ENCODE measurements at places on chromosomes 7 and 10. TPM values are rescaled to one million over a fixed set of nuclear protein-coding genes. Genes with fewer than 3 reads are reported as not detected.

DNA sequence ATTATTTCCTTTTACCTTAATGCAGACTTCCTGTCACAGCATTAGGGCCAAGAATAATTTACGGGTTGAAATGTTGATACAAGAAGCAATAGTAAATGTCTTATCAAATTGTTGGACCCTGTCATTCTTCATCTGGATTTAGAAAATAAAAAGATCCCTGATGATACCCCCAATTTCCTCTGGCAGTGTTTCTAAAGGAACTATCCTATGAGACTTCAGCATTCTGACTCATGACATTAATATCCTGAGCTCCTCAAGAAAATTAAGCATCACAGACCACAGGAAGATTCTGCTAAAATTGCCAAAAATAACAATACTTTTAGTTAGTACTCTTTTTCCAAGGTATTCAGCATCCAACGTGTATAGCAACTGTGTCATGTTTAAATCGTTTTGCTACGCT, 490.5 kb upstream of the ANKRD30A start:
- H3K4me3 ChIP-seq, result no peak overlapping the region
- no peak for DNase-seq
- no peaks in the 10 kb centered on the region for H3K36me3 ChIP-seq
- no peak overlapping the region for H3K27ac ChIP-seq
- H3K4me1 ChIP-seq, result no peaks in the 10 kb centered on the region
- no peaks in the 10 kb centered on the region for H3K27me3 ChIP-seq

NYAP1 gene
- total RNA-seq, result 0.23 TPM

- DNase-seq, result peak; percentile 20
- H3K4me1 ChIP-seq, result peaks cover 8% of the 10 kb centered on the region
- peak overlapping the region; percentile 29 for H3K4me3 ChIP-seq
Measured at GRCh38 chr10:77925795-77926565, 575 bp downstream of the DLG5 start.

CUTC gene
- 21.3 TPM for total RNA-seq

DNA sequence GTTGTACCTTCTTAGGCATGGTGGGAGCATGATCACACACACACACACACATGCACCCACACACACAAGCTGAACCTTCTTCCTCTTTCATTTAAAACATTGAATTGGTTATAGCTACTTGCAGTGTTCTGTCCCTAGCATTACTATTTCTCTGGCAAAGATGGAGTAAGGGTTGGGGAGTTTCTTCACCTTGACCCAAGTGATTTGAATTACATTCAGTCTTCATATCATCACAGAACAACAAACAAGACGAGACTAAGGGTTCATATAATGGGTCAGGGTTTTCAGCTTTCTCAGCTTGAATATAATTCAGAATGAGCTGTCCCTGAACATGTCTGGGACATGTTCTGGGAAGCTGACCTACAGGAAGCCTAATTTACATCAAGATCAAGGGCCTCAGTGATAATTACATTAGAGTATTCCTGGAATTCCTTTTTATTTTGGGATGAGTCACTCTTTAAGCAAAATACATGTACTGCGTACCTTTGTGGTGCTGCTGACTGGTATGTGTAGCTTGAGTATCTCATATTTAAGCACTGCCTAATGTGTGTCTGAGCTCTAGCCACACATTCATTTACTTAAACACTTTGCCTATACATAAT, 213.5 kb upstream of the TMEM229A start:
- DNase-seq, result no peak
- H3K27ac ChIP-seq, result no peak overlapping the region
- no peaks in the 10 kb centered on the region for H3K4me1 ChIP-seq
- H3K27me3 ChIP-seq, result no peaks in the 10 kb centered on the region

CLDN3 gene
- not detected for total RNA-seq

- H3K27me3 ChIP-seq, result peaks cover 13% of the 10 kb centered on the region
- H3K27ac ChIP-seq, result no peak overlapping the region
- H3K36me3 ChIP-seq, result no peaks in the 10 kb centered on the region
- no peak for DNase-seq
- H3K4me1 ChIP-seq, result no peaks in the 10 kb centered on the region
Measured at GRCh38 chr10:112279433-112279832, 3.8 kb upstream of the TECTB start.

- H3K27me3 ChIP-seq, result no peaks in the 10 kb centered on the region
- H3K4me3 ChIP-seq, result no peak overlapping the region
- H3K36me3 ChIP-seq, result peaks cover 6% of the 10 kb centered on the region
- no peak overlapping the region for H3K27ac ChIP-seq
- H3K4me1 ChIP-seq, result peaks cover 7% of the 10 kb centered on the region
Measured at GRCh38 chr10:102605712-102606111, 38.6 kb upstream of the TRIM8 start.

DNA sequence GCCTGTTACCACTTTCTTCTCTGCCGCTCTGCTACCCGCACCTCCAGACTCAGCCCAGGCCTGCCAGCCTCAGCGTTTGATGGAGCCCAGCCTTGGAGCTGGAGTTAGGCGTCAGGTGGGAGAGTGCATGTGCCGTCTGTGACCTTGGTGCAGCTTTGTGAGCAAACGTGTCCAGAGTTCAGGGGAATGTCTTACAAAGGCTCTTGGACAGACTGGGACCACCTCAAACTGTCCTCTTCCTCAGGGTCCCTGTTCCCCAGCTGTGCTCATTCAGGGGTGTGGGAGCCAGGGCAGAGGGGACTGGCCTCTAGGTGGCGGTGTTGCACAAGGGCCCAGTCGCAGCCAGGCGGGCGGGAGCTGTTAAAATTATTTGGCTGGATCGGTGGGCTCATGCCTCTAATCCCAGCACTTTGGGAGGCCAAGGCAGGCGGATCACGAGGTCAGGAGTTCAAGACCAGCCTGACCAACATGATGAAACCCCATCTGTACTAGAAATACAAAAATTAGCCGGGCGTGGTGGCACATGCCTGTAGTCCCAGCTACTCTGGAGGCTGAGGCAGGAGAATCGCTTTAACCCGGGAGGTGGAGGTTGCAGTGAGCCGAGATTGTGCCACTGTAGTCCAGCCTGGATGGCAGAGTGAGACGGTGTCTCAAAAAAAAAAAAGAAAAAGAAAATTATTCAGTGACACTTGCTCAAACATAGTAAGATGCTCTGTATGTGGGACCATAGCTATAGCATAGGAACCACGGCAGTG, 89.2 kb downstream of the ADCY1 start:
- no peaks in the 10 kb centered on the region for H3K27me3 ChIP-seq
- DNase-seq, result peak; percentile 23
- H3K36me3 ChIP-seq, result no peaks in the 10 kb centered on the region
- no peaks in the 10 kb centered on the region for H3K4me1 ChIP-seq
- H3K27ac ChIP-seq, result no peak overlapping the region
- H3K4me3 ChIP-seq, result no peak overlapping the region
